Neural progenitor cell (in vitro differentiated cells): ENCODE measurements at places on chromosomes 2 and 18. TPM values are rescaled to one million over a fixed set of nuclear protein-coding genes. Genes with fewer than 3 reads are reported as not detected.

The IGFBP5 gene
- 150 and 249 TPM in 2 replicates for total RNA-seq

The DYNAP gene
- not detected in 2 replicates for total RNA-seq

The CSRNP3 gene
- total RNA-seq: 14.7 and 16.9 TPM in 2 replicates

The AQP12A gene
- total RNA-seq: not detected in 2 replicates

The CLEC4F gene
- not detected in 2 replicates for total RNA-seq

The GKN2 gene
- not detected in 2 replicates for total RNA-seq

The MYO1B gene
- 64.8 and 88.0 TPM in 2 replicates for total RNA-seq

The REG3A gene
- total RNA-seq: not detected in 2 replicates

The PRSS56 gene
- not detected in 2 replicates for total RNA-seq

The GALNT5 gene
- 0.03 TPM in 1 of 2 replicates, not detected in the other for total RNA-seq

The RND3 gene
- total RNA-seq: 4.0 and 6.4 TPM in 2 replicates

The CDK15 gene
- 0.21 TPM in 1 of 2 replicates, not detected in the other for total RNA-seq

The CPO gene
- total RNA-seq: not detected in 2 replicates

The INHBB gene
- total RNA-seq: not detected in 2 replicates

The TXNDC9 gene
- 59.7 and 109 TPM in 2 replicates for total RNA-seq

The CBLN2 gene
- total RNA-seq: not detected in 2 replicates

The VWA3B gene
- total RNA-seq: not detected in 2 replicates

The LRRTM4 gene
- 17.3 and 20.4 TPM in 2 replicates for total RNA-seq
